ENCODE measurements at places on chromosomes 4 and X. TPM values are rescaled to one million over a fixed set of nuclear protein-coding genes. Genes with fewer than 3 reads are reported as not detected.

Gene SERTM2
- 0.09 TPM for total RNA-seq

Gene SSX2
- total RNA-seq, result not detected

DNA sequence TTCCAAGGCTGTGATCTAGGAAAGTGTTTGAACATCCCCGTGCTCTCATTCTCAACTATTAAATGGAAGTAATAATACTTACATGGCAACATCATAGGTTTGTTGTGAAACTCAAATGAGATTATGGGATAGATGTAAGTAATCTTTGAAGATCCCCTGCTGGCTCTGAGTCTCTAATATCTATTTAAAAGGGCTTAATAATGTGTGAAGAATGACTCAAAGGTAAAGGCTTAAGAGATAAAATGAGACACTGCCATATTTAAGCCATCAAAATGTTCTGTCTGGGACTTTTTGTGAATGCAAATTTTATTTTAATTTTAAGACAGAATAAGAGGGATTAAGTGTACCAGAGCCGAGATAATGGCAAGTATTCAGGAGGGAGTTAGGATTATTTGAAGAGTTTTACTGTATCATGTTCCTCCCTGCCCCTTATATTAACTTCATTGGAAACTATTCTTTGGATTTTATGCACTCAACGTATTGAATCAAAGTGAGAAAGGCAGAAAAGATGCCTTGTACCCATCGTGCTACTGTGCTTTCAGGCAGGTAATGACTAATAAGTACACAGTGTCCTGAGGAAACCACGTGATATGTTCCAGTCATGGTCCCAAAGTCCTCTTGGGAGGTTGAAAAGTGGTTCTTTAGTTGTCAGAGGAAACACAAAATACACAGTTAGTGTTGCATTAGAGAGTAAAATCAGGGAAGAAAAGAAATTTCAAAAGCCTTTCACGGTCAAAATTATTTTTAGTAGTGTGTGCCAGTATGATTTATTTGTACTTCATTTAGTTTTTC, 192.4 kb downstream of the RBM46 start:
- no peak for DNase-seq

GRCh38 chr4:152680988-152681603, 1.3 kb upstream of the TMEM154 start:
- DNase-seq, result no peak

DNA sequence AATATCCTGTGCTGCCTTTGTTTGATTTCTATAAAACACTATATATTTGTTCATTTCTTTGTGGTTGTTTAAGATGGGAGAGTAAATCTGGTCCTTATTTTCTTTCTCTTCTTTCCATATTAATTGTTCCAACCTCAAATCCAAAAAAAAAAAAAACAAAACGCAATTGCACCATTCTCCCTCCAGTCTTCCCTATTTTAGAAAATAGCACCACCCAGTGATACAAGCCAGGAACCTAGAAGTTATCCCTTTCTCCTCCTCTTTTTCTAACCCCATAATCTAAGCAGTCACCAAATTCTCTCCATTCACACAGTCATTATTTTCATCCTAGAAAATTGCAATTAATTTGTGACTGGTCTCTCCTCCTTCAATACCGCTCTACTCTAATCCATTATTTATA, 107.8 kb downstream of the GABRA3 start:
- no peak for DNase-seq

- DNase-seq, result no peak
Measured at GRCh38 chr4:33626221-33626620, 2618.1 kb downstream of the ARAP2 start.

Gene MBNL3
- 24.3 TPM for total RNA-seq

Gene PAPSS1
- total RNA-seq, result 68.2 TPM

DNA sequence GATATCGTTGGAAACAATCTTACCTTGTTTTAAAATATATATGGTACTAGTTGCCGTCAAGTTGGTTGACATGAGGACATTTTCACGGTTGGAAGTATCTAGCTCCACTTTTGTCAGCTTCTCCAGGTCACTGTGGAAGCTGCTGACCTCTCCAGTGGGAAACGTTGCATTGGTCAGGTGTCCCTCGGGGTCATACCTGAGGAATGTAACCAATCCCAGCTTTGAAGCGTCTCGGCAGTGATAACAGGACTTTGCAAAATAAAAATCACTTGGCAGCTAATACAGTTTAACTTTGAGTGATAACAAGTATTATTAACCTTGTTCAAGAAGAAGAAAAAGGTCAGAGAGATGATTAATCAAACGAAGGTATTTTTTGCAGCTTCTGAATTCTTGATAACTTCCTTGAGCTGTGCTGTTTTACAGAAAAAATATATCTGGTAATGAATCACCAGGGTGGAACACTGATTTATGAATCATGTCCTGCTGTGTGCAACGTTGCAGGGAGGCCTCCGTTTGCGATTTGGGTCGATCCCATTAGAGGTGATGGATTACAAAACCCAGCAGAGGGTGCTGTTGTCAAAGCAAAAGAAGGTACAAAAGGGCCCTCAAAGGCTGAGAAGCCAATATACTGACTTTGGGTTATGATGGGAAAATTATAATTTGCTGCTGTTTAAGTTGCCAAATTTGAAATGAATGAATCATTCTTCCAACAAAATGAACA, 60.1 kb downstream of the SH2D1A start:
- DNase-seq, result no peak

Gene ITM2A
- total RNA-seq, result 58.5 TPM

DNA sequence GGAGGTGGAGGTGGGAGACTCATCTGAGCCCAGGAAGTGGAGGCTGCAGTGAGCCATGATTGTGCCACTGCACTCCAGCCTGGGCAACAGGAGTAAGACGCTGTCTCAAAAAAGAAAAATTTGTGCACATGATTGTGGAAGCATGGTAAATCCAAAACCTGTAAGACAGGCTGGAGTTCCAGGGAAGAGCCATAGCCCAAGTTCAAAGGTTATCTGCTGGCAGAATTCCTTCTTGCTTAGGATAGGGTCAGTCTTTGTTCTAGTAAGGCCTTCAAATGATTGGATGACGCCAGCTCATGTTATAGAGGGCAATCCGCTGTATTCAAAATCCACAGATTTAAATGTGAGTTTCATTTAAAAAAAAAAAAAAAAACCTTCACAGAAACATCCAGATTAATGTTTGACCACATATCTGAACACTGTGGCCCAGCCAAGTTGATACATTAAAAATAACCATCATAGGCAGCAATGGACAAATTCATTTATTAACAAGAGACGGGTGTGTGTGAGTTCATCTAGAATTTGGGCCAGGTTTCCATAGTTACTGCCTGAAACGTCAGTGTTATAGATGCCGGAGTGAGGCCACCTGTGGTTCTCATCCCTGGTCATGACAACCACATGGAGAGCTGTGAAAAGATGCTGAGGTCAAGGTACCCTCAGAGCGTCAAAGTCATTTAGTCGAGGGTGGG, 35.2 kb upstream of the SLC2A9 start:
- DNase-seq, result no peak

GRCh38 chrX:23374291-23374690, 39.6 kb downstream of the PTCHD1 start:
- no peak for DNase-seq

Gene DKC1
- total RNA-seq, result 26.1 TPM

DNA sequence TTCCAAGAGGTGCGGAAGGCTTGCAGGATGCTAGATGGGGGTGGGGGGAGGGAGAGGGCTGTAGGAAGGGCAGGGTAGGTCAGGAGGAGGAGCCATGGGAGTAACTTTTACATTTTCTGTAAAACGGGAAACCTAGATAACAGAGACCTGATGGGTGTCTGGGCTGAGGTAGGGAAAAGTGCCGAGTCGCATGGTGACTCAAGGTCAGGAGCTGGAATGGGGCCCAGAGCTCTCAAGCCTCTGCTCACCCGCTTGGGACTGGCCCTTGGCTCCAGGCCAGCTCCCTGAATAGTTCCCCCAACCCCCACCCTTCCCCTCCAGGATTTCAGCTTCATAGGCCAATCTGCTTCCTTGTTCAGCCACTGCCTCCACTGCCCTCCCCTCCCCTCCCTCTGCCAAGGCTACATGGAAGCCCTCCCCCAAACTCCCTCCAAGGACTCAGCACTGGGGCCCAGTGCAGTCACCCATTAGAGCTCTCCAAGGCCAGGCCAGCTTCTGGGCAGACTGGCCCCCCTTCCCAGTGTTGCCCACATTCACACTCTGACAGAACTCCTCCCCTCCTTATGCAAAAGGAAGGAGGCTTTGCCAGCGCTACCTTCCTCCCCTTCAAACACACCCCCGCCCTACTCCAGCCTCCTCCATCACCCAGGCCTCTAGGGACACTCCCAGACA, 43.6 kb downstream of the TSC22D3 start:
- peak; percentile 88 for DNase-seq

GRCh38 chrX:15530318-15530717, 29.7 kb downstream of the BMX start:
- DNase-seq, result no peak

Gene OPN1MW
- total RNA-seq, result not detected

DNA sequence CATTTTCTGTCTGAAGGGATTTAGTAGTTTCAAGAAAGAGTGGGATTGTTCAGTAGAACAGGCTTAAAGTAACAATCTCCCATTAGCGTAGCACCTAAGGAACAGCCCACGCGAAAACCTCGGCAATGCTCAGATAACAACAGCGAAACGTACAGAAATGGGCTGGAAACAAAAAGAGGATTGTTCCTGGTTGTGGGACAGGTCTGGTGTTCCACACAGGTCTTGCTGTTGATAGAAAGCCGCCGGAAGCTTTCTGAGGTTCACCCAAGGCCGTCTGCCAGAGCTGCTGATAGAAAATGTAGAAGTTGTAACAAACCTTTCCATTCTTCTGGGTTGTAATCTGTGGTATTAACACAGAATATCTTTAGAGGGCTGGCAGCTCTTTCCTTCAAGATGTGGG, 69.4 kb upstream of the CLCN4 start:
- DNase-seq, result no peak

DNA sequence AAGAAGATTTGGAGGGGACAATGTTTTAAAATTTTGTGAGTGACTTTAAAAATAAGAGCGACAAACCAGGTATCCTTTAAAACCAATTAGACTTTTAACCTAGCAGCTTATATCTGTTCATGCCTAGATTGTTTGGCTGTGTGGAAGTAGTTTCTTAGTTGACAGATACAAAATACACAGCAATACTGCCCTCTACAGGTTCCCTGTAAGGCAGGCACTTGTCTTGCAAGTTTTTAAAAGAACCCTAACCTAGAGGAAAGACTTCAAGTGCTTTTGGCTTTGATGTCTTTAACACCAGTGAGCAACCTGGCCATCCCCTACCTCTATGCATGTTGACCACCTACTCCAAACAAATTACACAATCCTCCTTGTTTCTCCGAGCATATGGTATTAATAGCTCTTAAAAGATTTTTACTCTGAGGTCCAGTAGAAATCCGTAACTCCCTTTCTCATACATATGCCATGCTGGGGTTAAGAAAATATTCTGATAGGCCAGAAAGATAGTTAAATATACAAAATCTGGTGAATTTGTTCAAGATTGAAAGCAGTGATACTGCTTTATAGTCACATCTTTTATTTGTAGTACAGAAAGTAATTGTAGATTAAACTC, 273.0 kb downstream of the ARHGAP24 start:
- DNase-seq, result no peak

DNA sequence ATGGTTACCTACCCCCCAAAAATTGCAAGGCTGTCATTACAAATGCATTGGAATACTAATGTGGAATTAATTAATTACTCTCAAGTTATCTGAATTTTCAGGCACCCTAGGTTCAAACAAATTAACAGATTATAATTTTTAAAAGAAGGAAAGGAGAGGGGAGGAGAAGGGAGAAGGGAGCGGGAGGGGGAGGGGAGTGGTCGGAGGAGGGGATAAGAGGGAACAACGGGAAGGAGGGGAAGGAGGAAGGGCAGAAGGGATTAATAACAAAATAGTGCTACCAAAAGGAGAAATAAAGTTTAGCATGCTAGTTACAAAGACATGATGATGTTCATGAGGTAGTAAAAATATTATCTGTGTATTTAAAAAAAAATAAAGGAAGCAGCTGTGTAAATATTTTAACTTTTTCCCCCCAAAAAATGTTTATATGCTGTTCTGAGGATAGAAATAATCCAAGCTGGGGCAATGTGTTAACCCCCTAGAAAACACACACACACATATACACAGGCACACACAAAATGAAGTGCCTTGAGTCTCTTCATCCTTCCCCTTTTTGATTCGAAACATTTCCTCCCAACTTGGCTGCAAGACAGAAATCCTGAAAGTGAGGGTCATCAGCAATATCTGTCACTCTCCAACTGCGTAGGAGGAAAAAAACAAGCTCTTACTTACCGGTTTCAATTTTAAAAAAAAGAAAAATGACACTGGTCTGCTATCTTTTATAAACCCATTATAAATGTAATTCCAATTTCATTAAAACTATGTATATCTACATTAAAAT, 58.8 kb downstream of the PPP3CA start:
- DNase-seq, result no peak

Gene AKAP17A
- 39.8 TPM for total RNA-seq

GRCh38 chr4:177265729-177266128, 43.9 kb upstream of the NEIL3 start:
- DNase-seq, result no peak

DNA sequence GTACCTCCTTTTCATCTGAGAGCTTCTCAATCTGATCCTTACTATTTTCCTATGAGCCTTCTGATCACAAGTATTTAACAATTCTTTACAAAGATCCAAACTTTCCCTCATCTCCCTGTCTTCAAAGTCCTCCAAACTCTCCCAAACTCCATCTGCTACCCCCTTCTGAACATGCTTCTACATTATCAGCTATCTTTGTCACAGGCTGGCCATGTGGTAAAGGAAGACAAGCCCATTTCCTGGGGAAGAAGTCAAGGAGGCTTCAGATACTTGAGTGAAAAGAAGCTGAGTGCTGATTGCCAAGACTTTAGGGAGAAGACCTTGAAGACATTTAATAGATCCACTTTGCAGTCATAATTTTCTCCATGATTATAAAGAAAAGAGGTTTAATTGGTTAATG, 231.4 kb downstream of the CWH43 start:
- no peak for DNase-seq

Gene FGD1
- total RNA-seq, result 3.2 TPM

DNA sequence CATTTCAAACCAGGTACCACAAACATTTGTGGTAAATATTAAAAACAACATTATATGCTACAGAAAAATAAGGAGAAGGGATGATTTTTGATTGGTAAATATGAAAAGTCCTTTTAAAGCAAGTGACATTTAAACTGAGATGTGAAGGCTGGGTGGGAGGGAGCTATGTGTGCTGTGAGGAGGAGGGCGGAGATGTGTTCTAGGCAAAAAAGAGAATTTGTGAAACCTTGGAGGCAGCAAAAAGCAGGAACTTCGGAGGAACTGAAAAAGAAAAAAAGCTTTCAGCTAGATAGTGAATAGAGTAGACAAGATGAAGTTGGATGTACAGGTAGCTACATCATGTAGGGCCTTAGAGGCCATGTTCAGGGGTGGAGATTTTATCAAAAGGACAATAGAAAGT, 10.1 kb upstream of the ARAP2 start:
- DNase-seq, result no peak

DNA sequence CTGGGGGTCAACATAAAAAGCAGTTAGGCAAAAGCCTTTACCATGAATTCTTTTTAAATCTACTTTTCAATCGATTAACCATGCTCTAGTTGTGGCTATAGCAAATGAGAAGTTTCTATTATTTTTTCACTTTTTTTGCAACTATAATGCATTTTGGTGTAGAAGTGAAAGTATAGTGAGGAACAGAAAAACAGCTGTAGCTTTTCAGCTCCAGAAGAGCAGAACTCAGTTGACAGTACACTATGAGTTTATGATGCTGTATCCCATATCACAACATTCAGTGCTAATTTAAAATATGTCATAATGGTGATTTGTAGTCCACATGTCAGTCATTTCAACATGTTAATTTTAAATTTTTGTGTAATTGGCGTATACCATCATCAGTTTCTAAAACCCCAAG, 8.7 kb upstream of the MUC7 start:
- no peak for DNase-seq

Gene FGA
- total RNA-seq, result 35.4 TPM
